Daoy (cell line): ENCODE measurements at places on chromosomes 2 and 18.

GRCh38 chr2:141523199-141523598 is 607.6 kb downstream of the LRP1B start:
- no peak for DNase-seq

- peak; percentile 15 for DNase-seq
These were observed 112.5 kb downstream of the MAP3K20 start for GRCh38 chr2:173187941-173188788.

DNA sequence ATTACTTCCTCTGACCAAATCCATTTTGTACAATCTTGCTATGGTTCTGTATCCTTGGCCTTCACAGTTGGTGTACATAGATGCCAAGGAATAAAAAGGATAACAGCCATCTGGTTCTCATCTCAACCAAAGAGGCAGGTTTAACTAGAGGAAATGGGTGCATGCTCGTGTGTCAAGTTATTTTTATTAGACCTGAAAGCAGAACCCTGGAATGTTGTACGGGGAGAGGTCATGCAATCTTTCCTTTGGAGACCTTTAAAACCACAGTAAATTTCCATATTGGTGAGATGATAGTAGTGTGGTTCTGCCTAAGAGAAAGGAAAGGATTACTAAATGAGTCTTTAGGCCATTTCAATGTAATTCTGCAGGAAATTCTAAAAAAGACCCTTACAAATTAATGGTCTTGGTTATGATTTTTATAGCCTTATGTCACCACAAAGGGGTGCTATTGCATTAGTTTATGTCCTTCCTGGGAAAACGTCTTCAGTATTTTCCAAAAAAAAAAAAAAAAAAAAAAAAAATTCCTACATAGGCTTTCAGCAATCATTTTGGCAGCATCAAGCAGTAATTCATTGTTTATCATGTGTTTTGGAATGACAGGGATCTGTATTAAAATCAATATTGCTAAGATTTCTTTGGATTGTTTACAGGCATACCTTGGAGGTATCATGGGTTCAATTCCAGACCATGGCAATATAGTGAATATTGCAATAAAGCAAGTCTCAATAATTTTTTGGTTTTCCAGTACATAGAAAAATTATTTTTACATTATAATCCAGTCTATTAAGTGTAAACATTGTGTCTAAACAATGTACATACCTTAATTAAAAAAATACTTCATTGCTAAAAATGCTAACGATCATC is 270.8 kb downstream of the NYAP2 start:
- peak; percentile 32 for DNase-seq

GRCh38 chr2:72738096-72738495 is 87.7 kb downstream of the EXOC6B start:
- DNase-seq = no peak

DNA sequence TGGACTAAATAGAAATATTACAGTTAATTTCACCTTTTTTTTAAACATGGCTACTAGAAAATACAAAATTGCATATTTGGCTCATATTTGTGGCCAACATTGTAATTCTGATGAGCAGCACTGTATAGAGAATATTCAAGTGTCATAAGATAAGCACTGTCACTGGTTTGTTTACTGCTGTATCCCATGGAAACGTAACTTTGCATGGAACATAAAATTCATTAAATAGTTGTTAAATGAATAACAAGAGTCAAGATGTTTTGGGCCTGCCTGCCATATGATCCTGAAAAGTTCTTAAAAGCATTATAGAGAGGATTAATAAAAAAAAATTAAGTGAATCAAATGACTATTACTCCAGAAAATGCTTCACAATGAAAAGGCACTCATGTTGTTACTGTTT is 763.7 kb upstream of the CRIM1 start:
- DNase-seq = no peak

DNA sequence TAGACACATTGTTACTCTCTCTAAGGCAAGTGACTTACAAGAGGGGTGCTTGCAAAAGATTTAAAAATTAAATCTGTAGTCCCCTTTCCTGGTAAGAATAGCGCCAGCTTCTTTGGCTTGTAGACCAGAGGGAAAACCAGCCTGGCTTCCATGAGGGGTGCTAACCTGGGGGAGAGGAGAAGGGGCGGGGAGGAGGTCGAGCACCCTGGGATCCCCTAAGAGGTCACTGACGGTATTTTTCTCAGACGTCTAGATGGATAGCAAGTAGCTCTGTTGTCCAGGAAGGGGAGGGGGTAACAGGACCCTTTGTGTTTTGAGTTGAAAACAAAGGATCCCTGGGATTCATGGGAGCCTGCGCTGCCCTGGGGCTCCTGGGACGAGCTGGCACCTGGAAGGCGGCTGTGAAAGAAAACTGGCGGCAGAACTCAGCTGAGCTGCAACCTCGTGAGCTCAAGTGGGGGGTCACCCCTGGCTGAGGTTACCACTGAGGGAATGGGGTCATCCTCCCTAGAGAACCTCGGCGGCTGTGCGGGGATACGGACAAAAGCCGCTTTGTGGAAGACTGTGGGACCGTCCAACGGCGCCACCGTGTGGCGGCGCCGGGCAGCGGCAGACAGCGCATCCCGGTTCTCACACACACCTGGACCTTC is 37.8 kb upstream of the MRPL19 start:
- DNase-seq = peak; percentile 77

- DNase-seq = no peak
These were observed 22.1 kb downstream of the USP37 start for GRCh38 chr2:218546012-218546411.

- DNase-seq = no peak
These were observed 43.4 kb downstream of the CCDC102B start for GRCh38 chr18:68841301-68841700.
